Large intestine (tissue), 12 donors: ENCODE measurements at places on chromosomes 7 and 10. TPM values are rescaled to one million over a fixed set of nuclear protein-coding genes. Genes with fewer than 3 reads are reported as not detected.
A peak's percentile ranks its signal among the peaks of the same experiment; 100 is the strongest.

DNA sequence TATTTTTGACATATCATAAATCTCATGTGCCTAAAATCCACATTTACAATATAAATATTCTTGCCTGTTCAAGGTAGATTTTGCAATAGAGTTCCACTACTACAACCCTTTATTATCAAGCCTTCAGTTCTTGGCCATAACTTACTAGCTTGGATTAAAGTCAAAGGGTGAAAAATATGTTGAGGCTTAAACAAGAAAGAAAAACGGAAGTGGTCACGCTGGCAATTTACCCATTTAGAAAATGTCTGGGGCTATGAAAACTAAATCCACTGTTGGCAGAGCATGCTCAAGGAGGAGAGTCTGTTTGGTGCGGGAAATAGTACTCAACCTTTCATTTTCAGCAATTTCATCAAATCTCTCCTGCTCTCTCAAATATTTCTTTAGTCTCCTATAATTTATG is 209.8 kb upstream of the RHOBTB1 start:
- no peak for DNase-seq

Gene KLF14
- 0.18 TPM for polyA plus RNA-seq

DNA sequence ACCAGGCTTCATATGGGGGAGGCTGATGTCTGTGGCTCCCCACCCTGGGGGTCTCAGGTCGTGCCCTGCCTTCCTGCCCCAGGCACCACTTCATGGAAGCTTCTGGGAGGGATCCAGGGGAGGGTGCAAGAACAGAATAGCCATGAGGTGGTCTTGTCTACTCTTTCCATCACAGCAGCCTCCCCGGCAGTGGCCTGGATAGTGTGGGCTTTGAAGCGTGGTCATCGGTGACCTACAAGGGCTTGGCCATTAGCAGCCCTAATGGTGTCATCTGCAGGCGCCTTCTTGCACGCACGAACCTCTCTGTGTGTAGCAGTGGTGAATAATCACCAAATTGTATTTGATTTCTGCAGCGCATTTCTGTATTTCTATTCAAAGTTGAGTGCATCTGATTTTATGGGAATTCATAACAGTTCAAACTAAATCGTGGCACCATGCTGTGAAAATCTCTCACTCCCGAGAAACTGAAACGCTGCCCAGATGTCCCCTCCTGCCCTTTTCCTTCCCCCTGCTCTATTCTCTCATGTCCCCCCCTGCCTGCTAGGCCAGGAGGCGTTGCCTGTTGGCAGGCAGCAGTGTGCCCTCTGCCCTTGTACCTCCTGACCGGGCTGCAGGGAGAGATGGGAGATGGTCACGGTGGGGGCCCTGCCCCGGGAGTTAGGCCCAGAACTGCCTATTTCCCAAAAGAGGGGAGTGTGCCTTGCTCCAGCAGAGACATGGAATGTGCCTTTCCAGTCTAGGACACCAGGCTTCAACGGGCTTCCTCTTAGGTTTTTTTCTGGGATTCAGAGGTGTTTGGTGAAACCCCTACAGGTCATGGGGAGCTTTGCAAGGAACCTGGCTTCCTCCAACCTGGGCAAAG is 34.8 kb downstream of the CDH23 start:
- no peak for DNase-seq

GRCh38 chr7:13107291-13107690 is 419.9 kb downstream of the ARL4A start:
- DNase-seq = no peak

DNA sequence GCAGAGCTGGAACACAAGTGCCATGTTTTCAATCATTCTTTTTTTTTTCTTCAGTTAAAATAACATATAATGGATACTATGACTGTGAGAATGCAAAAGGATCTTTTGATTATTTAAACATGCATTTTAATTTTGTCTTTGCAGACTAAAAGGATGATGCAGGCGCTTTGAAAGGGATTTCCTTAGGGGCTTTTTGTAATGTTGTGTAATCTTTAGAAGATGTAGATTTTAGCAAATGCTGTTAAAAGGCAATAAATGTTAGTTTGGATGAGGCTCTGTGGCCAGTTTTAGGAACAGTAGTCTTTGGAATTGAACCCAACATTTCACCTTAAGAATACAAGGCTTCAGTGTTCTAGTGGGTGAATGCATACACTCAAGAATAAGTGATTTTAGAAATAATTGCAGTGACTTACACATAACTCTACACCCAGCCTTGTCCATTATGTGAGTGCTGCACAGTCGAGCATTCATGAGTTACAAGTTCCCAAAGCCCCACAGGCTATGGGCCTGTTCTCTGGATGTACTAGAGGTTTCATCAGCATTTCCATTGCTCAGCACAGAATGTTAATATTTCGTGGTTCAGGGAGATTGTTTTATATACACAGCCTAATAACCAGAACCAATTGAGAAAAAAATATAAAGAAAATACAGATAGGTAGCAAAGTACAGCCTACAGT is 11.6 kb downstream of the PAPSS2 start:
- DNase-seq = no peak

GRCh38 chr7:96674565-96674964 is 35.1 kb downstream of the SEM1 start:
- no peak for DNase-seq

DNA sequence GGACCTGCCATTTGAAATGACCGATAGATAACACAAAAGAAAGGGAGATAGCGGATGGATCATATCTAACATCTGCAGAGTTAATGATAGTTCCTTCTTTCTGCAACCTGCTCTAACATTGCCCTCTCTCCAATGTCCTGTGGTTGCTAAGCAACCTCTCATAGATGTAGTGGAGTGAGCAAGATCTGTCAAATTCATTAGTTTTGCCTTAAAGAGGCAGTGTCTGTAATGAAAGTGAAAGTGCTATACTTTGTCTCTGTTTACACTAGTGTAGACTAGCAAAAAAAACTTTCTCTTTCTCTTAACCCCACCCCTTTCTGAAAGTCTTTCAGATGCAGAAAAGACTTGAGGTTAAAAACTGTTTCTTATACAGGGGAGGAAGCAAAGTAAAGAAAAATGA is 1196.9 kb downstream of the SORCS3 start:
- DNase-seq = peak; percentile 4

DNA sequence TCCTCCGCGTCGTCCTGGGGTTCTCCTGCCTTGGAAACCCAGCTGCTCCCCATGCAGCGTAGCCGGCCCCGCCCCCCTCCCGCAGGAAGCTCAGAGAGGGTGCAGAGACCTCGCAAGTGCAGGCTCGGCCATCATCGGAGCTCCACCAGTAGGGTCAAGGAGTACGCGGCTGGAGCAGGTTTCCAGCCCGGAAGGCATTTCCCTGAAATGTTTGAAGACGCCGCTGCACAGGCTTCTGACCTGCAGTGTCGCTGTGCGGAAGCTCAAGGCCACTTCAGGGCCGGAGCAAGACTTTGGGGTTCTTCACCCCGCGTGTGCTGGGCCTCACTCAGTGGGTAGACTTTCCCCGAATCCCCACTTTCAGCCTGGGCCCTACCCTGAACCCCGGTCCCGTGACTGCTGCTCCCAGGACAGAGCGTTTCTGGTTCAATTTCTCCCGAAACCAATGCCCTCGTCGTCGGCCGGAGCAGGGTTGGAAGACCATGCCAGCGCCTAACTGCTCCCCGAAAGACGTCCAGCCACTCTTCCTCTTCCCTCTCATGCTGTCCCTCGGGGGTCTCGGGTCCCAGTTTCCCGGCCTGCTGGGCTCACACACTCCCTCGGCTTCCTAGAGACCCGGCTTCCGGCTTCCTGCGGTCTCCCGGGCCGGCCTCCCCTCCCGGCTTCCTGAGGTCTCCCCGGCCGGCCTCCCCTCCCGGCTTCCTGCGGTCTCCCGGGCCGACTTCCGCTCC is 52.1 kb downstream of the INSIG1 start:
- DNase-seq = no peak

Gene ARHGAP12
- polyA plus RNA-seq = 47.2 TPM

Gene PSD
- 62.0 TPM for polyA plus RNA-seq

DNA sequence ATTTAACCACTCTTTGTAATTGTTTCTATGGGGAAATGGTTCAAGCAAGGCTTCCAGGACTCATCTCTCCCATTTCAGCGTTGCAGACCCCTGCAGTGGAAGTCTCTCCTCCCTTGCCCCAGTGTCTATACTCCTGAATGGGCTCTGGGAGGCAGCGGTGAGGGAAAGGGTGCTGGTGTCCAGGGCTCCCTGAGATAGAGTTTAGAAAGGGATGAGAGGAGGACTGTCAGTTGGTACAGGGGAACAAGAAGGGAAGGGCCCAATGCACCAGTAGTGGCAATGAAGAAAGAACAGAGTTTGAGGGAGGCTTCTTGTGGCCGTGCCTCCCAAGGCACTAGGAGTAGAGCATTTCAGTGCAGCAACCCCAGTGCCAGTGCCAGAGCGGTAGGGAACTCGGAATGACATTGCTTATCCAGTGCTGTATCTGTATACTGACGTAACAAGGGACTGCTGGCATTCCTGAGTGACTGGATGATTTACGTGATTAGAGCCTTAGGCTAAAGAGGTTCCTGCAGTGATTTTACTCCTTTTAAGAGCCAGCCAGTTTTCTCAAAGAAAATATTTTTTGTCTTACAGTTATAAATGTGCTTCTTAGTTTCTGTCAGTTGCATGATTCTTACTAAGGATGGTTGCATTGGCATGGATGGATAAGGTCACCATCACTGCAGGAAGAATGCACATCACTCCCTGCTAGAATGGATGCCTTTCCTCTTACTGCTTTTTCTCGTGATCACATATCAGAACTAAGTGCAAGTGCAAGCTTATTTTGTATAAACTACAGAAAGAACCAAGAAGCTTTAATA is 28.0 kb downstream of the PRPF18 start:
- no peak for DNase-seq

GRCh38 chr7:100132697-100133151 is 6.0 kb downstream of the MBLAC1 start:
- DNase-seq = peak; percentile 42

DNA sequence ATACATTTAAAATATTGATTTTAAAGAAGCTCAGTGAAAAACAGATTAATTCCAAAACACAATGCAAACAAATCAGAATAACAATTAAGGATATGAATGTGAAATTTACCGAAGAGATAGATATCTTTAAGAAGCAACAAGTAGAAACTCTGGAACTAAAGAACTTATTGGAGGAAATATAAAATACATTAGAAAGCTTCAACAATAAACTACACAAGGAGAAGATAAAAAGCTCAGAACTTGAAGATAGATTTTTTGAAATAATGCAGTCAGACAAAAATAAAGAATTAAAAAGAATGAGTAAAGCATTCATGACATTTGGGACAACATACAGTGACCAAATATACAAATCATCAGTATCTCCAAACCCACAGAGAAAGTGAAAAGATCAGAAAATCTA is 43.2 kb downstream of the HIBADH start:
- DNase-seq = no peak

DNA sequence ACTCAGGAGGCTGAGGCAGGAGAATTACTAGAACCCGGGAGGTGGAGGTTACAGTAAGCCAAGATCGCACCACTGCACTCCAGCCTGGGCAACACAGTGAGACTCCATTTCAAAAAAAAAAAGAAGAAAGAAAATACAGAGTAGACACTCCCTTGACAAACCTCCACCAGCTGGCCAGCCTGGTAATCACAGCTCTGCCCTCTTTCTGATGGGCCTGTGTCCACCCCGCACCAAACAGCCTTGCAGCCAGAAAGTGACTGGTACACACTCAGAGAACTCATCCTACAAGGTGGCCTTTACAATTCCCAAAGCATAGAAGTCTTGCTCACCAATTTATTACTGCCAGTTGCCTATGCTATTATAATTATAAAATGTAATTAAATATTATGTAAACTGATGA is 66.6 kb downstream of the COBL start:
- no peak for DNase-seq

GRCh38 chr10:31413325-31413724 is 94.3 kb downstream of the ZEB1 start:
- no peak for DNase-seq

Gene SUN3
- polyA plus RNA-seq = not detected

- no peak for DNase-seq
Measured at GRCh38 chr7:42065942-42066341, 171.1 kb downstream of the GLI3 start.

DNA sequence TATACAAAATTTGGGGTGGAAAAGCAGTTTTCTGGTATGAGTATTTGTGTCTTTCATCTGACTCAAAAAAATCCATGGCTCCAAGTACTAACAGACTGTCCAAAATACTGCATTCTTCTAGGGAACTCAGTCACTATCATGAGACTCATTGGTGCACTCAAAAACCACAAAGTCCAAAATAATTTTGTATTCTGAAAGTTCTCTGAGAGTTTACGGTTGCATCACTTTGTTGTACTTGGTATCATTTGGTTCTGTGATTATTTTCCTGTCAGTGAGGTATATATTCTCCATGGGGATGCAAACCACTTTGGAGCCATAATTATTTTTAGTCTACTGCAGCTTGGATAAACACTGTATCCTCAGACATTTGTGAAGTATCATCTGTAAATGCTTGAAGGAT is 28.0 kb upstream of the CABCOCO1 start:
- no peak for DNase-seq

Gene PAPOLB
- 0.03 TPM for polyA plus RNA-seq

DNA sequence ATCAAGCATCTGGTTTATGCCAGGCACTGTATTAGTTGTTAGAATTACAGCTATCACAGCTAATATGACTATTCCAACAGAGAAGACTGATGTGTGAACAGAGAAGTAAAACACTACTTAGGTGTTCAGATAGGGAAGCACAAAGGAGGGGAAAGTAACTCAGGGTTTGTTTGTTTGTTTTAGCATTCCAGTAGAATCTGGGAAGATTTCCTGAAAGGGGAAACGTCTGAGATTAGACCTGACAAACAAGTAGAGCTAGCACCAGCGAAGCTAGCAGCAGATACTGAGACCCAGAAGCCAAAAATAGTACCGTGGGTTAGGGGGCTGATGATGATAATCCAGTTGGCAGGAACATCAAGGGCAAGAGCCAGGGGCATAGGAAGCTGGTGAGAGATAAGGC is 28.8 kb upstream of the KLHL7 start:
- no peak for DNase-seq

GRCh38 chr10:114902151-114902550 is 35.8 kb upstream of the TRUB1 start:
- DNase-seq = no peak

Gene COL13A1
- polyA plus RNA-seq = 9.6 TPM

DNA sequence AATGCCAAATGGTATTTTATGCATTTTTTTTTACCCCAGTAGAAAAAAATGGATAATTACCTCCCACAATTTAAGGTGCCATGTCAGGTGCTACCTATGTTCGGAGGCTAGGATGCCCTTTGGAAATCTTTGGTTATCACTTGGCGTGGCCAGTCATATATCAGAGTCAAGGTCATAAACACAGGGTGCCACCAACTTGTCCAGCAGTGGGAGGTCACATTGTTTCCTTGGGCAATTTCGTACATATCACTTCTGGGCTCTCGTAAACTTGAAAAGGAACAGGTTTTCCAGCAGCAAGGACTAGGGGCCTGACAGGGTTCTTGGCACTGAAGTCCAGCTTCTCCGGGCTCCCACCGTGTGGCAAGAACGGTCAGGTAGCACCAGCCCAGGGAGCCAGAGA is 48.0 kb upstream of the BHLHA15 start:
- DNase-seq = no peak

GRCh38 chr10:11993834-11994468 is 48.7 kb downstream of the UPF2 start:
- DNase-seq = no peak

- no peak for DNase-seq
Measured at GRCh38 chr10:31700181-31700611, 228.4 kb downstream of the ARHGAP12 start.

- DNase-seq = no peak
Measured at GRCh38 chr7:997404-998395, 14.7 kb downstream of the CYP2W1 start.
